ENCODE measurements at places on chromosomes 13 and 19.

DNA sequence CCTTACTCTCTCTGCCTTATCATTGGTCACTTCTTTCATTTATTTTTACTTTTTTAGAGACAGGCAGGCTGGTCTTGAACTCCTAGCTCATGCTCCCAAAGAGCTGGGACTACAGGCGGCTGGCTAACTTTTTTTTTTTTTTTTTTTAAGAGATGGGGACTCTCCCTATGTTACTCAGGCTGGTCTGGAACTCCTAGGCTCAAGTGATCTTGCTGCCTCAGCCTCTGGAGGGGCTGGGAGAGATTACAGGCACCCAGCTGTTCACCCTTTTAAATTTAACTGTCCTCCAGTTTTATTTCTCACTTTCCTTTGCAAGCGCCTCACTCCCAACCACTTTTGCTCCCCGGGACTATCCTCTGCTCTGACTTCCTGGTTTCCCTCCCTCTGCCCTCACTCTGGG lies 5.6 kb upstream of the CLDN10 start:
- no peak for DNase-seq

- no peak for DNase-seq
Measured at GRCh38 chr13:51370116-51370515, 30.6 kb downstream of the SERPINE3 start.

DNA sequence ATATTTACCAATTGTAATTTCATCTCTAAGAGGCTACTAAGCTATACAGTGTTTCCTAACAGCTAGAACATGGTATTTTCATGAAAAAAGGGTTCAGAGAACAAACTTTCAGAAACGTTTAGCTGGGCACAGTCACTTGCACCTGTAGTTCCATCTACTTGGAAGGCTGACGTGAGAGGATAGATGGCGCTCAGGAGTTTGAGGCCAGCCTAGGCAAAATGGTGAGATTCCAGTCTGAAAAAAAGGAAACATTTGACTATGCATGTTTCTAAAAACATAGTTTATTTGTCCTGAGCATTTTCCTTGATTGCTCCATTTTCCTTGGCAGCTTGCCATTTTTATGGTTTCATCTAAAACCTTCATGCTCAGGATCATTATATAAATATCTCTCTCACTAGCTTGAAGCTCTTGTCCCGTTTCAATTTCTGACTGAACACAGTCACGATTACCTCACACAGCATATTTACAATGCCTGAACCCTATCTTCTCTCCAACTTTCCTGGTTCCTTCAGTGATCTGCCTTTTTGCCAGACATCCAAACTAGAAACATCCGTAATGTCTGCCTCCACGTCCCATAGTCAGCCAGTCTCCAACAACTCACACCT lies 200.8 kb downstream of the RGCC start:
- no peak for DNase-seq

DNA sequence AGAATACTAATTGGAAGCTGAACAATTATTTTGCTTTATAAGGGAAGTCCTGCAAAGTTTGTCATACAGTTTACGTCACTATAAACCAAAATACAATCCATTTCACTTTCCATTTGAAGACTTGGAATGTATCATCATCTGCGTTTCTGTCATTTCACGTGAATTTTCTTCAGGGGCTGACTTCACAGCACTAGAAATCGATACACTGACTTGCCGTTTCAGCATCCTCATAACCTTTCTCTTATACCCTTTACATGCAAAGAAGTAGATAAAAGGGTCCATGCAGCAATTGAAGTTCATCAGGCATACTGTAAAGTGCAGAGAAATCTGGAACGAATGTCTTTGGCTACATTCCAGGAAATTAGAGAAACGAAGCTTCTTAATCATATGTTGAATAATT lies 12.2 kb downstream of the GPR183 start:
- no peak for DNase-seq

DNA sequence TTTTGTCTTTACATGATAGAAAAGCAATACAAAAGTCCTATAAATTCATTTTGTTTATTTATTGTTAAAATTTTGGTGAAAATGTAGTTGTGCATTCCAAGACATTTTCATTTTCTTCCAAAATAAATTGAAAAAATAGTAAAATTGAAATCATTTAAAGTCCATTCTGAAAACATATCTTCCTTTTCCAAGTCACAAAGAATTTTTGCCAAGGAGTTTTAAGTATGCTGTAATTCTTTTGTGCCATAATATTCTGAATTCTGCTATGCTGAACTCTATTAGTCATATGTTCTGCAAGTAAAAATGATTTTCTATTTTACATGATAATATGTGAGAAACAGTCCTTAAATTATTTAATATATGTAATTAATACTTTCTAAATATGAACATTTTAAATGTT lies 879.6 kb upstream of the SLC10A2 start:
- DNase-seq, result no peak

GRCh38 chr13:105937451-105937850 lies 598.0 kb downstream of the EFNB2 start:
- peak; percentile 54 for DNase-seq

DNA sequence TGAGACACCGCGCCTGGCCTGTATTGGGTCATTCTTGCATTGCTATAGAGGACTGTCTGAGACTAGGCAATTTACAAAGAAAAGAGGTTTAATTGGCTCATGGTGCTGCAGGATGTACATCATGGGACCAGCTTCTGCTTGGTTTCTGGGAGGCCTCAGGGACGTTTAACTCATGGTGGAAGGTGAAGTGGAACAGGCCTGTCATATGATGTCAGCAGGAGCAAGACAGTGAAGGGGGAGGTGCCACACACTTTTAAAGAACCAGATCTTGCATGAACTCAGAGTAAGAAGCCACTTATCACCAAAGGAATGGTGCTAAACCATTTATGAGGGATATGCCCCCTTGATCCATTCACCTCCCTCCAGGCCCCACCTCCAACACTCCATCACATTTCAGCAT lies 18.7 kb downstream of the CARD8 start:
- no peak for DNase-seq

GRCh38 chr13:97229699-97230098 lies 7.6 kb downstream of the MBNL2 start:
- DNase-seq, result no peak

DNA sequence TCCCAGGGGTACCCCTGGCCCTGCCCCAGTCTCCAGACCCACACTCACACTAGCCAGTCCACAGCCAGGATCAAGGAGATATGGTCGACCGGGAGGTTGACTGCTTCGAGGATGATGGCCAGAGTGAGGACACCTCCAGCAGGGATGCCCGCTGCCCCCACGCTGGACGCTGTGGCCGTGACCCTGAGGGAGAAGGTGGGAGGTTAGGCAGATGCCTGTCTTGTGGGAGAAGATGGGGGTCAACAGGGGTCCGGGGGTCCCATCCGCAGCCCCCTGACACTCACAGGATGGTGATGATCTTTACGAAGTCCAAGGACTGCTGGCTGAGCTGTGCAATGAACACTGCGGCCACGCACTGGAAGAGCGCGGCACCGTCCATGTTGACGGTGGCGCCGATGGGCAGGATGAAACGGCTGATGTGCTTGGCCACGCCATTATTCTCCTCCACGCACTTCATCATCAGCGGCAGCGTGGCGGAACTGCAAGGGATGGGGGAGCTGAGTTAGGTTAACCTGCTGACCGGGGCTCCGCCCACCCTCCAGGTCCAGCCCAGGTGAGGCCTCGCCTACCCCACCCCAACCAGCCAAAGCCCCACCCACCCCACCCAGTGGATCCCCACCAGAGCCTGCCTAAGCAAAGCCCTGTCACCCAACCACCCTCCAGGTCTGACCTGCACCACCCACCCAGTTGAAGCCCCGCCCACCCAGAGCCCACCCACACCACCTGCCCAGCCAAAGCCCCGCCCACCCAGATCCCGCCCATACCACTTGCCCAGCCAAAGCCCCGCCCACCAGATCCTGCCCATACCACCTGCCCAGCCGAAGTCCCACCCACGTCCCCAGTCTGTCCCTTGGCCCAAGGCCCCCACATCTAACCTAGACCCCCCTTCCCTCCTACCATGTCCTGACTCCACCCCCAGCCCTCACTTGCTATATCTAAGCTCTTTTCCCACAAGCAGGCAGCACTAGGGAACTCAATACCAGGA lies 11.2 kb downstream of the SLC1A5 start:
- DNase-seq, result no peak

DNA sequence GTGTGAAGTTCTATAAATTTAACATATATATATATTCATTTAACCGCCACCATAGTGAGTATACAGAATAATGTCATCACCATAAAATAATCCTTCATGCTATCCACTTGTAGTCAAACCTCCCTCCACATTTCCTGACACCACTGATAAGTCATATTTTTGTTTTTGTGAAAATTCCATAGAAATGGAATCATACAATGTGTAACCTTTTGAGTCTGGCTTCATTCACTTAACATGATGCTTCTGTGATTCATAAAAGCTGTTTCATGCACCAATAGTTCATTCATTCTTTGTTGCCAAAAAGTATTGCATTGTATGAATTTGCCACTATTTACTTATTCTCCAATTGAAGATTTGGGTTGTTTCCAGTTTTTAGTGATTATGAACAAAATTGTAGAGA lies 497.5 kb upstream of the PCDH20 start:
- DNase-seq, result no peak

GRCh38 chr19:5293612-5294378 lies 46.8 kb downstream of the PTPRS start:
- peak; percentile 51 for DNase-seq

DNA sequence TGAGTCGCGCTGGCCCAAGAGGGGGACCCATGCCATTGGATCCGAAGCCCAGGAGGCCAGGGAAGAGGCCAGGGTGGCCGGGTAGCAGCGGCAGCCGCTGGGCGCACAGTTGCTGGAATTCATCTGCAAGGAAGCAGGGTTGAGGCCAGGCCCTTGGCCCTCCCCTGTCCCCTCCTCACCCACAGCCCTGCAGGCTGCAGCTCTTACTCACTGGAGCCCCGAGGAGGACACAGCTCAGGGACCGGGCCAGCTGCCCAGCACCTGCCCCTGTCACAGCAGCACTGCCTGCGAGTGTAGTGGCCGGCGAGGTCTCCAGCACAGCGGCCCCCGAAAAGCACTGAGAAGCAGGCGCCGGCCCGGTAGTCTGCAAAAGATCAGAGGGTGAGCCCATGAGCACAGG lies 11.2 kb downstream of the FBN3 start:
- no peak for DNase-seq

All from cerebellar cortex (tissue), 1 donor.